ENCODE measurements at places on chromosomes 4 and X.

DNA sequence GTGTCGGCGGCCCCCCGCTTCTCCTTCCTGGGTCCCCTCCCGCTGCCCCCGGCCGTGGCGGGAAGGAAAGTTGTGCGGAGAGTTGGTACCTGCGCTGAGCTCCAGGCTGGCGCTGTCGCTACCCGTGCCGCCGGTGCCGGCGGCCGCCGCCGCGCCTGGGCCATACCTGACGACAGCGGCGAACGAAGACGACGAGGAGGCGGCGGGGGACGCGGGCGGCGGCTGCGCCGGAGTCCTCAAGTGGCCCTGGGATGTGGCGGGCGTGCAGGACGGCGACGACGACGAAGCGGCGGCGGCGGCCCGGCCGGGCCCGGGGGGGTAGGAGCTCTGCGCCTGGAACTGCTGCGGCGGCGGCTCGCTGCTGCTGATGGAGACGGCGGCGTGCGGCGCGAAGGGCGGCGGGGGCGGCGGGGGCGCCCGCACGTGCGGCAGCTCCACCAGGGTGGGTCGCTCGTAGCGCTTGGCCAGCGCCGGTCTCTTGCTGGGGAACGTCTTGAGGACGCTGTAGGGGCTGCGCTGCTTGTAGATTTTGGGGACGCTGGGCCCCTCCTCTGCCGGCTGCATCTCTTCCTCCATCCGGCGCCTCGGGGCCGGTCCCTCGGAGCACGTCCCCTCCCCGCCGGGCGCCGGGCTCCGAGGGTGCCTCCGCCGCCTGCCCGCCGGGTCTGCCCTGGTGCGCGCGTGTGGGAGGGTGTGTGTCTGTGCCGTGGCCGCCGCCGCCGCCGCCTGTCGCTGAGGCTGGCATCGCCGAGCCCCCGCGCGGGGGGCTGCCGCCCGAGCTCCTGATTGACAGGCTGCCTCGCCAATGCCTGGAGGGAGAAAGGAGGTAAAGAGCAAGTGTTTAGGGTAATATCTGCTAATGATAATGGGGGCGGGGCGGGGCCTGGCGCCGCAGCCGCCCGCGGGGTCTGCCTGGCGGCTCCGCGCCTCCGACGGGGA lies 618 bp downstream of the BEND4 start:
- DNase-seq, result peak; percentile 78

GRCh38 chr4:181853881-181854511 lies 389.2 kb upstream of the TENM3 start:
- no peak for DNase-seq

GRCh38 chr4:40564004-40564403 lies 65.7 kb downstream of the RBM47 start:
- DNase-seq, result peak; percentile 70

GRCh38 chr4:83731609-83732008 lies 195.7 kb downstream of the GPAT3 start:
- no peak for DNase-seq

- no peak for DNase-seq
Measured at GRCh38 chr4:139801895-139802294, 136.3 kb downstream of the MGST2 start.

- DNase-seq, result no peak
Measured at GRCh38 chr4:33715841-33716395, 2528.4 kb downstream of the ARAP2 start.

DNA sequence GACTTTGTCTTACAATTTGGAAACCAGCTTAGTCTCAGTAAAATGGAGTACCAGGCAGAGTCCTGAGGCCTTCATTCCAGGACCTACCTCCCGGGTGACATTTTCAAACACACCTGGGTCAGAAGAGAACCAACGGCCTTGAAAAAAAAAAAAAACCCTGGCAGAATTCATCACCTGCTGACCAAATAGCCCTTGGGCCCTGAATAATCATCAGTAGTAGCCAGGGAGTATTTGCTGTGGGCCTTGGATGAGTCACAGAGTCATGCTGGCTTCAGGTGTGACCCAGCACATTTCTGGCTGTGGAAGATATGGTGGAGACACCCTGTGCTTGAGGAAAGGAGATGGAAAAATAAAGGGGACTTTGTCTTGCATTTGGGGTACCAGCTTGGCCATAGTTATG lies 92.2 kb downstream of the LPAR4 start:
- DNase-seq, result no peak

DNA sequence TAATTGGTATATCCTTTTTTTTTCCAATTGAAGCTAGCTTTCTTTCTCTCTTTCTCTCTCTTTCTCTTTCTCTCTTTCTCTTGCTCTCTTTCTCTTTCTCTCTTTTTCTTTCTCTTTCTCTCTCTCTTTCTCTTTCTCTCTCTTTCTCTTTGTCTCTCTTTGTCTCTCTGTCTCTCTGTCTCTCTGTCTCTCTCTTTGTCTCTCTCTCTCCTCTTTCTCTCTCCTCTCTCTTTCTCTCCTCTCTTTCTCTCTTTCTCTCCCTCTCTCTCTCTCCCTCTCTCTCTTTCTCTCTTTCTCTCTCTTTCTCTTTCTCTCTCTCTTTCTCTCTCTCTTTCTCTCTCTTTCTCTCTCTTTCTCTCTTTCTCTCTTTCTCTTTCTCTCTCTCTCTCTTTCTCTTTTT lies 66.6 kb downstream of the ASMT start:
- no peak for DNase-seq
